ENCODE measurements at places on chromosomes 5 and 9.

GRCh38 chr5:10091701-10092100 lies 158.0 kb downstream of the ATPSCKMT start:
- no peak overlapping the region for H3K27ac ChIP-seq
- H3K27me3 ChIP-seq = no peaks in the 10 kb centered on the region
- peak; percentile 3 for DNase-seq
- H3K4me1 ChIP-seq = no peaks in the 10 kb centered on the region
- H3K4me3 ChIP-seq = no peak overlapping the region

GRCh38 chr5:84130006-84130580 lies 254.6 kb downstream of the EDIL3 start:
- no peak overlapping the region for H3K4me3 ChIP-seq
- H3K36me3 ChIP-seq = no peaks in the 10 kb centered on the region
- H3K27me3 ChIP-seq = no peaks in the 10 kb centered on the region
- DNase-seq = no peak

GRCh38 chr5:112143690-112144089 lies 275.4 kb downstream of the EPB41L4A start:
- H3K27me3 ChIP-seq = peaks cover 3% of the 10 kb centered on the region
- no peak overlapping the region for H3K4me3 ChIP-seq
- no peaks in the 10 kb centered on the region for H3K4me1 ChIP-seq

DNA sequence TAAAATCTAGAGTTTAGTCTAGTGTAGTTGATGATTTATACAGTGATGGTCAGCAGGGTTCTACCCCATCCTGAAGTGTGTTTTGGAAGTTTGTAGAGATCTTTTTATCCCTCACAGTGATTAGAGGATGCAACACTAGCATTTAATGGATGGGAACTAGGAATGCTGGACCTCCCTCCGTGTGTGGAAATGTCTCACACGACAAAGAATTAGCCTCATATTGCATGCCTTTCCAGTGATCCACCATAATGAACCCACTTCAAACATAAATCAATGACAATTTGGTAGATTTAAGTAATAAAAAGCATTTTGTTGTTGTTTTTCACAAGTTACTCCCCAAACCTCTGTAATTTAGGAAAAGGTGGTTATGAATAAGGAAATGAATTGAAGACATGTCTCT lies 82.5 kb upstream of the LMNB1 start:
- H3K36me3 ChIP-seq = no peaks in the 10 kb centered on the region
- H3K27me3 ChIP-seq = peaks cover 3% of the 10 kb centered on the region
- H3K4me1 ChIP-seq = no peaks in the 10 kb centered on the region

All from activated CD8-positive, alpha-beta T cell treated with anti-CD3 and anti-CD28 coated beads, Interleukin-2, amount 10 ng/mL, durations not matched to agents 7 days and 5 days (primary cell).